Left lung (tissue), 14 donors: ENCODE measurements at places on chromosomes 6 and 20. TPM values are rescaled to one million over a fixed set of nuclear protein-coding genes. Genes with fewer than 3 reads are reported as not detected.

CLVS2 gene
- total RNA-seq: not detected

ZNF831 gene
- 0.38 TPM for total RNA-seq

HAO1 gene
- not detected for total RNA-seq

DNA sequence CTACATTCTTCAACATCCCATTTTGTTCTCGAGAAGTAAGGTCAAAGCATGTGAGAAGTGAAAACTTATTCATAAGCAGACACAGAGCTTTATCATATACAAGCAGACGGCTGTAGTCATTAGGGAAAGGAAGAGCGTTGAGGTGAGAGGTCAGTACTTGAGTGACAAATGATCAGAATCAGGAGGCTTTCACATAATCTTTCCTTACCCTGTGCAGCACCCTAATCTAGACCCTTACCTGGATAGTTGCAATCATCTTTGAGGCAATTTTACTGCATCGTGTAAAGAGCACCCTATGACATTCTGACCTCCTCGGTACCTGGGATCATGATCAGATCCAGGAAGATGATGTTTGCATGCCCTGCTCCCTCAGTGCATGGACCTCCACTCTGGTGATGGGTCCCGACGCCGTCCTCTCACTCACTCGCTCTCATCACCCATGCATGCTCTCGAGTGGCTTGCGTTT, 62.7 kb downstream of the RNF182 start:
- no peak overlapping the region for H3K27ac ChIP-seq
- H3K4me3 ChIP-seq: no peak overlapping the region
- no peaks in the 10 kb centered on the region for H3K27me3 ChIP-seq
- H3K4me1 ChIP-seq: no peaks in the 10 kb centered on the region

- no peak overlapping the region for H3K27ac ChIP-seq
- H3K4me1 ChIP-seq: no peaks in the 10 kb centered on the region
- H3K4me3 ChIP-seq: no peak overlapping the region
- no peak for DNase-seq
- no peaks in the 10 kb centered on the region for H3K27me3 ChIP-seq
Observed at GRCh38 chr20:1160496-1160895, 24.3 kb downstream of the TMEM74B start.

GRCh38 chr6:27178860-27179259, 68.6 kb upstream of the PRSS16 start:
- H3K36me3 ChIP-seq: no peaks in the 10 kb centered on the region
- no peak for DNase-seq
- peak overlapping the region; percentile 71 for H3K4me3 ChIP-seq
- H3K27me3 ChIP-seq: peaks cover 9% of the 10 kb centered on the region

DNA sequence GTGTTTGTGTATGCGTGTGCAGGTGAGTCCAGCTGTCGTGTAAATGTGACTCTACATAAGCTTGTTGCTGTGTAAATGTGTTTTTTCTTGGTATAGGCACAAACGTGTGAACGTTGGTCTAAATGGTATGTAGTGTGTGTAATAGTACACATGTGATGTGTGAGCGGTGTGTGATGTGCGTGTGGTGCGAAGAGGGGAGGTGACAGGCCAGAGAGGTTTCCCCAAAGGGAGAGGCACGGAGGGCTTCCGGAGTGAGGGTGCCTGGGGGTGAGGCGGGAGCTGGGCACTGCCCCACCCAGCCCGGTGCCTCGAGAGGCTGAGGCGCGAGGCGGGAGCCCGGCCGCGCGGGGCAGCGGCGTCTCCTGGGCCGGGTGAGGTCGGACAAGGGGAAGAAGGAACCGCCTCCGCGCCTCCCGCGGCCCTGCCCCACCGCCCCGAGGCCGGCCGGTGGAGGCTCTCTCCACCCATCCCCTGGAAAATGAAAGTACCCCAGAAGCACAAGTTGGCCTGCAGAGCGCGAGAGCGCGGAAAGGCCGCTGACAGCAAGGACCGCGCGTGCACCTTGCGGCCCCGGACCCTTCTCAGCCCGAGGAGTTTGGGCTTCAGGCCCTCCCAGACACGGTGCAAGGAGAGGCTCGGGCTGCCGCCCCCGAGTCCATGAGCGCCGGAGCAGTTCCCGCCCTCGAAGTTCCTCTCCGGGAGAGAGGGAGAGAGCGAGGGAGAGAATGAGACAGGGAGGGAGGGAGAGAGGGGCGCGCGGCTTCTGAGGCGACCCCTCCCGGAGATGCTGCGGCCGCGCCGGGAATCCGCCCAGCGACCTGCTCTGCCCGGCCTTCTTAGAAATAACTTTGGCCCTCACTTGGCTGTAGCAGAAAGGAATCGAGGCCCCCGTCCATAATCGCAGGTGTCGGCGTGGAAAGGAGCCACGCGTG, 43.2 kb upstream of the OSTM1 start:
- H3K4me1 ChIP-seq: peaks cover 57% of the 10 kb centered on the region
- no peak overlapping the region for H3K27ac ChIP-seq
- H3K4me3 ChIP-seq: peak overlapping the region; percentile 51
- no peak for DNase-seq
- peaks cover 100% of the 10 kb centered on the region for H3K27me3 ChIP-seq
- no peaks in the 10 kb centered on the region for H3K36me3 ChIP-seq

- no peaks in the 10 kb centered on the region for H3K36me3 ChIP-seq
- no peaks in the 10 kb centered on the region for H3K27me3 ChIP-seq
- H3K4me1 ChIP-seq: peaks cover 40% of the 10 kb centered on the region
- DNase-seq: no peak
- no peak overlapping the region for H3K4me3 ChIP-seq
Observed at GRCh38 chr20:17653835-17654648, 28.0 kb downstream of the RRBP1 start.

- H3K4me3 ChIP-seq: no peak overlapping the region
- H3K27ac ChIP-seq: no peak overlapping the region
- no peaks in the 10 kb centered on the region for H3K27me3 ChIP-seq
- H3K4me1 ChIP-seq: no peaks in the 10 kb centered on the region
- no peaks in the 10 kb centered on the region for H3K36me3 ChIP-seq
Observed at GRCh38 chr6:152552616-152553209, 84.4 kb downstream of the SYNE1 start.

DNA sequence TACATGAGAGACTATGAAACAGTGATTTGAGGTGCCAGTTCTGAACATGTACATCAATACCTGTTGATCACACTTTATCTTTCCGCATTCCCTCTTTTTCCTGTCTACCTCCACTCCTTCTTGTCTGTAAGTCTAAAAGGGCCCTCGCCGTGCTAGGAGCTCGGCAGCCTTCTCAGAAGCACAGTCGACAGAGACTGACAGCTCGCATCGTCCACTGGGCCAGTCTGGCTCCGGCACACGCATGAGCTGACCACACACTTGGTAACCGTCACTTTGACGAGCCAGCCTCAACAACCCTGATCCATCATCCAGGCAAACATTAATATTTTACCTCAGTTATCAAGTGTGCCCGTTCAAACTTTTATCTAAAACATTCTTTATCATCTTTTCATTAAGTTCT, 265.3 kb downstream of the TFAP2A start:
- DNase-seq: no peak
- H3K4me3 ChIP-seq: no peak overlapping the region
- no peaks in the 10 kb centered on the region for H3K4me1 ChIP-seq
- peaks cover 8% of the 10 kb centered on the region for H3K27me3 ChIP-seq

- H3K4me1 ChIP-seq: no peaks in the 10 kb centered on the region
- H3K27ac ChIP-seq: no peak overlapping the region
- no peaks in the 10 kb centered on the region for H3K36me3 ChIP-seq
- no peak for DNase-seq
- H3K27me3 ChIP-seq: no peaks in the 10 kb centered on the region
Observed at GRCh38 chr6:17250237-17250636, 30.9 kb upstream of the RBM24 start.

- H3K36me3 ChIP-seq: no peaks in the 10 kb centered on the region
- H3K27me3 ChIP-seq: no peaks in the 10 kb centered on the region
- H3K4me1 ChIP-seq: no peaks in the 10 kb centered on the region
- no peak overlapping the region for H3K27ac ChIP-seq
- no peak for DNase-seq
Observed at GRCh38 chr6:131736003-131736596, 25.3 kb upstream of the CTAGE9 start.

DNA sequence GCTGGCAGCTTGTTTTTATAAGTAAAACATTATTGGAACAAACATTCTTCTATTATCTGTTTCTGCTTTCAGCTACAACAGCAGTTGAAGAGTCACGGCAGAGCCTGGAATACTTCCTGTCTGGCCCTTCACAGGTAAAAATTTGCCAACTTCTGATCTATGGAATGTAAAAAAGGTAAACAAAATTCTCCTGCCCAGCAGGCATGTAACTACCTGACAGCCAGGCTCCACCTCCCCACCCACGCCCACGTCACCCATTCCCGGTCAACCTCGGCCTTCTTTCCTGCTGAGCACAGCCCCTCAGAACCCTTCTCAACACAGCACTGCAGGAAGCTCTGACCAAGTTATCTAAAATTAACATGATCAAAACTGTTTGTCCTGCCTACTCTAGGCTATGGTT, 166.0 kb downstream of the DLL1 start:
- DNase-seq: no peak
- no peak overlapping the region for H3K4me3 ChIP-seq
- peaks cover 8% of the 10 kb centered on the region for H3K27me3 ChIP-seq
- H3K4me1 ChIP-seq: no peaks in the 10 kb centered on the region
- H3K36me3 ChIP-seq: no peaks in the 10 kb centered on the region

- no peaks in the 10 kb centered on the region for H3K4me1 ChIP-seq
- H3K36me3 ChIP-seq: no peaks in the 10 kb centered on the region
- no peak overlapping the region for H3K4me3 ChIP-seq
Observed at GRCh38 chr6:110656492-110656891, 158.8 kb downstream of the CDK19 start.

DNA sequence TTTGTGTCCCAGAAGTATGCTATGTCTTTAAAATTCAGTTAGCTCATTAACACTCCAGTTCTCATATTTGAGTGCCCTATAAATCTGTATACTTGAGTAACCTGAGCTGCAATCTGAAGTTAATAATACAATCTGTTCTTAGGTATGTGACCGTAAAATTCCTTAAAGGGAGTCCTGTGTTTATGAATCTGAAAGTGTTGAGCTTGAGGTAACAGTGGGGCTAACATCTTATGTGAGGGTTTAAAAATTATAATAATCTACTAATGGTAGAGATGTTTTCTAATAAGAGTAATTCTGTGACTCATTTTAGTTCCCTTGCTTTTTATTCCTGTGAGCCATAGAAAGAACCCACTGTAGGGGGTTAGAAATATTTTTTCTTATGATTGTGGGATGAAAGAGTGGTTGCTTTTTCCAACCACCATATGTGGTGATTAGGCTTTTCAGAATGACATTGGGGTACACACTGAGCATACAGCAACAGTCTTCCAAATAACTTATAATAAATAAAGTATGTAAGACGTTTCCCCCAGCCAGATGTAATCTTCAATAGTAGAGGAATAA, 121.2 kb downstream of the BCKDHB start:
- H3K4me1 ChIP-seq: no peaks in the 10 kb centered on the region
- H3K4me3 ChIP-seq: no peak overlapping the region
- H3K27me3 ChIP-seq: no peaks in the 10 kb centered on the region

GRCh38 chr20:1825938-1826445, 69.2 kb upstream of the SIRPA start:
- peaks cover 27% of the 10 kb centered on the region for H3K27me3 ChIP-seq
- no peaks in the 10 kb centered on the region for H3K36me3 ChIP-seq
- no peak for DNase-seq
- no peak overlapping the region for H3K27ac ChIP-seq
- peaks cover 80% of the 10 kb centered on the region for H3K4me1 ChIP-seq

- H3K27me3 ChIP-seq: no peaks in the 10 kb centered on the region
- H3K4me3 ChIP-seq: no peak overlapping the region
- peaks cover 74% of the 10 kb centered on the region for H3K4me1 ChIP-seq
- DNase-seq: no peak
- H3K36me3 ChIP-seq: no peaks in the 10 kb centered on the region
- H3K27ac ChIP-seq: peak overlapping the region; percentile 5
Observed at GRCh38 chr6:43706788-43707187, 19.2 kb upstream of the MRPS18A start.

DNA sequence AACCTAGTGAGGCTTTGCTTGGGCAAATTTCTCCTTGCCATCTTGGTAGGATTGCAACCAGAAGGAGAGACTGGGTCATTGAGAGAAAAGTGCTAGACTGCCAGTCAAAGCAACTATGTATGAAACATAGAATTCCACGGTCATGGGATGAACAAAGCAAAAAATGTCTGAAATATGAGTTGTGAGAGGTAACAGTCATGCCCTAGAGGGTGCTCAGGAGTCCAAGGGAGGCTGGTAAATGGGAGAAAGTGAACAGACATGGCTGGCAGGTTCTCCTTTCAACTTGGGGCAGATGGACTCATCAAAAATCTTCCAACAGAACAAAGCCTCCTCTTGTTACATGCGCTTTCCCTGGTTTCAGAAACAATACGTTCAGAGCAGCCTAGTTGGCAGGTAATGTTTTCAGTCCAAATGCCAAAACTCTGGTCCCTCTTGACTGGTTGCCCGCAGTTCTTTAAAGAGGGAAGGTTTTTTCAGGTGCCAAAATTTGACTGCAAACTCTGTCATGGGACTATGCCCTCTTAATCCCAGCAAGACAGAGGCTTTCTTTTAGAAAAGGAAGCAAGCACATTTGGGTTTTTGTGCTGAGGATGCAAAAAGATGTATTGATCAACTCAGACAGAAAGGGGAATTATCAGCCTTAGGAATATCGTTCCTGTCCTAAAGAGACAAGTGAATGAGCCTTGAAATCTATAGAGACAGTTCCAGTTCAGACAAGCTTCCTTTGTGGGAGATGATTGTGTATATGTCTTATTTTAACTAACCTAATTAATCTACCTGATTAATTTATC, 68.5 kb upstream of the SASH1 start:
- no peaks in the 10 kb centered on the region for H3K27me3 ChIP-seq
- H3K4me3 ChIP-seq: no peak overlapping the region
- no peak overlapping the region for H3K27ac ChIP-seq
- H3K4me1 ChIP-seq: no peaks in the 10 kb centered on the region

- H3K4me1 ChIP-seq: peaks cover 13% of the 10 kb centered on the region
- no peak for DNase-seq
- no peaks in the 10 kb centered on the region for H3K36me3 ChIP-seq
- no peaks in the 10 kb centered on the region for H3K27me3 ChIP-seq
- H3K27ac ChIP-seq: peak overlapping the region; percentile 6
- no peak overlapping the region for H3K4me3 ChIP-seq
Observed at GRCh38 chr6:154232013-154232910, 124.3 kb downstream of the IPCEF1 start.

DNA sequence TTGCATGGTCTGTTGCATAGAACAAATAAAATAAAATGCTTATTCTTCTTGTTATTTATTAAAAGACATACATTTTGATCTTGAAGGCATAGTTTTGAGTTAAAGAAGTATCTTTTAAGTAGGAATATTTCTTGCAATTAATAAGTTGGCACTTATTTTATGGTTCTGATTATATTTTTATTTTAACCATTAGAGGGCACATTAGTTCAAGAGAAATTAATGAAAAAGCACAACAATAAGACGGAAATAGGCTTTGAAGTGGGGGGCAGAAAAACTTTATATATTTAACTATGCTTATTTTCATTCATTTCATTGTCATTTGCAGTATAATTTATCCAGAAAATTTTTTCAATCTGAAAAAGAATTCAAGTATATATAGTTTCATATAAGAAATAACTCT, 44.2 kb upstream of the MAP3K7 start:
- no peaks in the 10 kb centered on the region for H3K4me1 ChIP-seq
- no peaks in the 10 kb centered on the region for H3K27me3 ChIP-seq
- H3K4me3 ChIP-seq: no peak overlapping the region
- no peaks in the 10 kb centered on the region for H3K36me3 ChIP-seq
- DNase-seq: no peak

GRCh38 chr6:41054511-41054910, 1.5 kb downstream of the APOBEC2 start:
- H3K27ac ChIP-seq: no peak overlapping the region
- DNase-seq: no peak
- no peaks in the 10 kb centered on the region for H3K4me1 ChIP-seq
- H3K4me3 ChIP-seq: no peak overlapping the region

- H3K27ac ChIP-seq: no peak overlapping the region
- no peaks in the 10 kb centered on the region for H3K27me3 ChIP-seq
- H3K4me3 ChIP-seq: no peak overlapping the region
- no peaks in the 10 kb centered on the region for H3K36me3 ChIP-seq
- peaks cover 20% of the 10 kb centered on the region for H3K4me1 ChIP-seq
Observed at GRCh38 chr6:127190552-127190951, 72.1 kb downstream of the RSPO3 start.
